ENCODE measurements at places on chromosomes 2 and 18.

- DNase-seq: no peak
These were observed 206.8 kb downstream of the VAPA start for GRCh38 chr18:10120622-10121021.

- DNase-seq: no peak
These were observed 25.8 kb downstream of the CASP10 start for GRCh38 chr2:201208563-201209252.

DNA sequence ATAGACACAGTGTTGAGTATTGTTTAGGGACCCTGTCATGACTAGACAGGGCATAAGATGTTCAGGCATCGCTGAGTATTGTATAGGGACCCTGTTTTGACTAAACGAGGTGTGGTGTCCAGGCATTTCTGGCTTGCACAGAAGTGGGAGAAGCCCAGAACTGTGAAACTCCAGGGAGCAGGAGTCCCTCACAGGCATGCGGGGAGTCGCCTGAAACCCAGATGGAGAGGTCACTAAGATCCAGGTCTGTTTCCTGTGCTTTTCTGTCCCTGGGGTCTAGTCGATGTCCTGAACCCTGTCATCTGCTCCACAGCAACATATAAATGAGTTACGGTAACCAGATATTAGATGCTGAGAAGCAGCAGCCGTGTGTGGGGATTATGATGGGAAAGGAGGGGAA is 469.0 kb upstream of the SALL3 start:
- DNase-seq: no peak

- no peak for DNase-seq
These were observed 60.1 kb downstream of the POLR1A start for GRCh38 chr2:86045541-86045940.

GRCh38 chr2:35591886-35592285 is 763.7 kb upstream of the CRIM1 start:
- DNase-seq: no peak

- no peak for DNase-seq
These were observed 99.8 kb downstream of the AKAIN1 start for GRCh38 chr18:5097116-5097703.

DNA sequence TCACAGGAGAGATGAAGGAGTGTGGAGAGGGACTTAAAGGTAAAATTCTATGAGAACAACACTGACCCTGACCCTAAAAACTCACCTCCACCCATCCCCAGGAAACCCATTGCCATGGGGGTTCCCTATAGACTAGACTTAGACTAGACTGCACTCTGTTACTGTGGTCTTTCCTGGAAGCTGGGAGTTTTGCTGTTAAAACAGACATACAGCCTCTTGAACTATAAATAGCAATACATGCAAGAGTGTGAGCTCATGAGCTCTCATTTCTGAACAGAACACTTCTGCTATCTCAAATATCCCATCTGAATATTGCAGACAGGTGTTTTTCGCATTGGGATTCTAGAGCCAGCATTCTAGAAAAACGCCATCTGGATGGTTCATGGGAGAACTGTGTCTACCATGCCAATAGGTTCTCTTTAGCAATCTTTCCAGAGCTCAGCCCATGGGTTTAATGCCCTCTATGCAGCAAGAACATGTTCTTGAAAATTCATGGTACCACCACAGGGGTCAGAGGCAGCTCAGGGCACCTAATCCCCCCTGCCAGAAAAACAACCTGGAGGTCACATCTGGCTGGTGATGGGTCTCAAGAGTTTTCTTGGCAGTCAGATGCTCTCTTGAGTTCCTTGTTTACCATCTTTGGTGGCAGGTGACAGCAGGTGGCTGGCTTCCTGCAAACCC is 51.9 kb downstream of the SLC14A2 start:
- no peak for DNase-seq

DNA sequence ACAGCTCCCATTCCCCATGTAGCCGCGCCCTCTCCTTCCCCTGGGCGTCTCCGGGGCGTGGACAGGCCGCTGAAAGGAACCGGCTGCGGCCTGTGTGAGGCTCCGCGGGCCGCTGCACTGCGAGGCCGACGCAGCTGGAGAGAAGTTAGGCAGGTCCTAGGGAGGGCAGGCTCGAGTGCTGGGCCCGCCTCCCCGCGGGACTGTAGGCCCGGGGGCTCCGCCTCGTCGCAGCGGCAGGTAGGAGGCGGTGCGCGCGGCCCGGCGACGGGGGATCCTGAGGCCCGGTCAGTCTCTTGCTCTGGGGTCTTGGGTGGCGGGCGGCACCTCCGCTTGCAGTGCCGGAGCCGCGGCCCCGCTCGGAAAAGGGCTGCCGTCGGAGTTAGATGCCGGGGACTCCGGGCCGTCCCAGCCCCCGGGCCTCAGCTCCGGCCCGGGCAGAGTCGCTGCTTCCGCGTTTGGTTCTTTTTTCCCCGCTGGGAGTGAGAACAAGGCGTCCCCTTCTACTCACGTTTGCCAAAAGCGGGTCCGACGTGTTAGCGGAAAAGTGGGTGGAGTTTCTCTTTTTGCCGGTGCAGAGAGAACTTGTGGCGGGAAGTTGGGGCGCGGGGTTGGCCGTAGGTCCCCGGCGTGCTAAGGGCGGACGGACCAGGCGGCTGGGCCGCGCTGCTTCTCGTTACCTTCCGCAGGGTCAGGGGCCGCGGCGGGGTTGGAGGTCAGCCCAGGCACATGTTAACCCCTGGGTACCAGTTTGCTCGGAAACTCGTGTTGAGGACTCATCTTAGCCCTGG is at the start of gene VRK2:
Gene VRK2 (plus strand): TSS at position 222 of the 788 bp plus-strand sequence. CDS start 2,026 bp downstream, outside the sequence.
- peak; percentile 76 for DNase-seq

GRCh38 chr2:223554923-223555322 is 47.2 kb downstream of the SCG2 start:
- no peak for DNase-seq

GRCh38 chr2:164954186-164954585 is 1.1 kb downstream of the SLC38A11 start:
- no peak for DNase-seq
